Myocyte (in vitro differentiated cells): ENCODE measurements at places on chromosomes 16 and 17. TPM values are rescaled to one million over a fixed set of nuclear protein-coding genes. Genes with fewer than 3 reads are reported as not detected.

Gene GP1BA
- total RNA-seq: not detected in 2 replicates

Gene ZNF287
- 8.3 and 11.4 TPM in 2 replicates for total RNA-seq

Gene TRPV2
- 13.1 and 16.1 TPM in 2 replicates for total RNA-seq

Gene SDK2
- total RNA-seq: not detected in 2 replicates

Gene MKS1
- total RNA-seq: 8.4 and 12.3 TPM in 2 replicates

Gene FBXW10
- 0.13 TPM in 1 of 2 replicates, not detected in the other for total RNA-seq

Gene HOXB1
- not detected in 2 replicates for total RNA-seq

Gene FGF11
- total RNA-seq: 41.7 and 89.9 TPM in 2 replicates

Gene MAF
- 24.5 and 28.6 TPM in 2 replicates for total RNA-seq

Gene KRTAP4-4
- total RNA-seq: not detected in 2 replicates

Gene NPIPA1
- total RNA-seq: 73.0 and 74.4 TPM in 2 replicates

Gene PRSS22
- not detected in 2 replicates for total RNA-seq

Gene RAP1GAP2
- 0.11 and 0.26 TPM in 2 replicates for total RNA-seq

Gene PLCD3
- total RNA-seq: 61.3 and 187 TPM in 2 replicates

Gene PLEKHH3
- total RNA-seq: 49.1 and 58.6 TPM in 2 replicates
